NCI-H1105 treated with DMSO at 0.1 percent for 48 hours (cell line): ENCODE measurements at places on chromosomes 6 and 20.

- no peak for DNase-seq
Measured at GRCh38 chr20:20138301-20139064, 86.2 kb downstream of the CFAP61 start.

GRCh38 chr6:31179042-31179386, 8.5 kb upstream of the POU5F1 start:
- DNase-seq, result no peak

- DNase-seq, result no peak
Measured at GRCh38 chr20:56698749-56699148, 69.6 kb downstream of the TFAP2C start.

GRCh38 chr6:26172608-26172968, 85.4 kb downstream of the HFE start:
- DNase-seq, result peak; percentile 43

- no peak for DNase-seq
Measured at GRCh38 chr6:26478985-26479278, 21.2 kb upstream of the BTN1A1 start.
